ENCODE measurements at places on chromosomes 12 and 14. TPM values are rescaled to one million over a fixed set of nuclear protein-coding genes. Genes with fewer than 3 reads are reported as not detected.

The NGB gene
- not detected for polyA plus RNA-seq

The ACRBP gene
- polyA plus RNA-seq, result 7.7 TPM

The ACADS gene
- polyA plus RNA-seq, result 25.5 TPM

The TBX3 gene
- 74.4 TPM for polyA plus RNA-seq

The RBM25 gene
- polyA plus RNA-seq, result 188 TPM

DNA sequence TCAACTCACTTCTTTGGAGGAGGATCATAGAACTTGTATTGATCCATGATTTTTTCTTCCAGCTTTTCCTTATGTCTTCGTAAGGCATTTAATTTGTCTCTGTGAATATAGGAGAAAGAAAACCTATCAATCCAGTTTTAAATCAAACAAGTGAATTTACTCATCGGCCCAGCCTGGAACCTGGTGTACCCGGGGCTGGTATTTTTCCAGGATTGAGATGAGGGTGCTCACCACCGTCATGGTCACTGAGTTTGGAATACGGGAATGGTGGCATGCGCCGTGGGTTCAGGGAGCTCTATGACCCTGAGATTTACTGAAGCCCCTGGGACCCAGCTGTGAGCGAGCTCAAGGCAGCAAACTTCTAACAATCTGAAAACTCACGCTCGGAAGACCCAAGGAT is 46.5 kb upstream of the GPR68 start:
- DNase-seq, result no peak

GRCh38 chr12:24997496-24997895 is 48.6 kb upstream of the BCAT1 start:
- DNase-seq, result no peak

- no peak for DNase-seq
Measured at GRCh38 chr12:85626001-85626783, 210.0 kb downstream of the RASSF9 start.

GRCh38 chr14:56195704-56196103 is 77.5 kb downstream of the PELI2 start:
- DNase-seq, result no peak

- DNase-seq, result no peak
Measured at GRCh38 chr14:33377596-33378390, 439.1 kb downstream of the NPAS3 start.

DNA sequence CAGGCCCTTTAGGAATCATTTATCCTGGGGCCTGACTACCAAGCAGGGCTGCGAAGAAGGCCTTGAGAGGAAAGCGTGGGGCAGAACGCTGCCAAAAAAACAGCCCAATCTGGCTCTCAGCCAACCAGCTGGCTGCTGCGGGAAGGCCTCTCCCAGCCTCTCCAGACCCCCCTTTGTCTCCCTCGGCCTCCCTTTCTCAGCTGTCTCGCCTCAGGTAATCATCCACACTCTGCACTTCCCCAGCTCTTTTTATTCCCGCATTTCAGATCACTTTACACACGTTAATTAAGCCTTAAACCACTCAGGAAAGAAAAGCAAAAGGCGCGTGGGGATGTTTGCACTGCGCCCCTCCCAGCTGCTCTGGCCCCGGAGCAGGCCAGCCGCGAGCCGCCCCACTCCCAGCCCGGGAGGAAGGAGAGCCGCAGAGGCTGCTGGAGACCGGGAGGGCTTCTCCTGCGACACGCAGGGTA is 208.2 kb upstream of the FOXN3 start:
- peak; percentile 43 for DNase-seq

DNA sequence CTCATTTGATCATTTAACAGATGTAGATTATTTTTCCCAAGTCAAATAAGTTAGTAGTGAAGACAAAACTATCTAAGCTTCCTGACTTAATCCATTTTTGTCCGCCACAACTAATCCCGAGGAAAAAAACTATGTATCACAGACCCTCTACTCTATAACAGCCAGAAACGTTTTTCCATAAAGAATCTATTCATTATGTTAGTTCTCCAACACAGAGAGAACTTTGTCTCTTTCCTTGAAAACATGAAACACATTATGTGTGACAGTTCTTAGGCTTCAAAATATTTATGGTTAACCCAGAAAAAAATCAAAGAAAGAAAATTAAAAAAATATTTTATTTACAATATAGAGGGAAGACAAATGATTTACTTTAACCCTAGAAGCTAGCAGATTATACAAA is 100.1 kb downstream of the PLEKHG7 start:
- DNase-seq, result no peak

DNA sequence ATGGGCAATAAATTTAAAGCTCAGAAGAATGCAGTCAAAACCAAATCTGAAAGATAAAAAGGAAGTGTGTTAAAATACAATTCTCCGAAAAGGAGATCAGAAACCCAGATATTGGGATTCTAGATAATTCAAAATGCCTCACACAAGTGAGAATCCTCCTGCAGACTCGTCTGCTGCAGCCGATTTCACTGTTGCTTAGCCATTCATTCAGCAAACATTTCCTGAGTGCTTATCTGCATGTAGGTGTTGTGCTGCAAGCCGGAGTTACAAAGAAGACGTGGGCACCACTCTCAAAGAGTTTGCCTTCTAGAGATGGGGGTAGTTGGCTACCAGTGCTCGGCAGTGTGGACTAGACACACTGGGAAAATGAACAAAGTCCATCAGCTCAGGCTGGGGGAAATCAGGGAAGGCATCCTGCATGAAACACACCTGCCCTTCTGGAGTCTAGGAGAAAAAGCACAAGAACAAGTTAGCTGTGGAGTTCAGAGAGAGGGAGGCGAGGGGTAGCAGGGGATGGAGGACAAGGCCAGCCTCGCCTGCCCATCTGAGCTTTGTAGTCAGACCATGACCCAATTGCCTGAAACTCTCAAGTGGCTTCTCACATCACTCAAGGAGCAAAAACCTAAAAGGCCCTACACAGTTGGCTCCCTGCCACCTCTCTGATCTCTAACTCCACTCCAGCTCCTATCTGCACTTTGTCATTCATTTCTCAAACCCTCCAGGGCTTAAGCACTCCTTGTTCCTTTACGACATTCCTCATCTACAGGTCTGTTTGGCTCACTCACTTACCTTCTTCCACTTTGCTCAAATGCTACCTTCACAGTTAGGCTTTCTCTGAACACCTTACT is 310.0 kb upstream of the DDHD1 start:
- DNase-seq, result no peak

DNA sequence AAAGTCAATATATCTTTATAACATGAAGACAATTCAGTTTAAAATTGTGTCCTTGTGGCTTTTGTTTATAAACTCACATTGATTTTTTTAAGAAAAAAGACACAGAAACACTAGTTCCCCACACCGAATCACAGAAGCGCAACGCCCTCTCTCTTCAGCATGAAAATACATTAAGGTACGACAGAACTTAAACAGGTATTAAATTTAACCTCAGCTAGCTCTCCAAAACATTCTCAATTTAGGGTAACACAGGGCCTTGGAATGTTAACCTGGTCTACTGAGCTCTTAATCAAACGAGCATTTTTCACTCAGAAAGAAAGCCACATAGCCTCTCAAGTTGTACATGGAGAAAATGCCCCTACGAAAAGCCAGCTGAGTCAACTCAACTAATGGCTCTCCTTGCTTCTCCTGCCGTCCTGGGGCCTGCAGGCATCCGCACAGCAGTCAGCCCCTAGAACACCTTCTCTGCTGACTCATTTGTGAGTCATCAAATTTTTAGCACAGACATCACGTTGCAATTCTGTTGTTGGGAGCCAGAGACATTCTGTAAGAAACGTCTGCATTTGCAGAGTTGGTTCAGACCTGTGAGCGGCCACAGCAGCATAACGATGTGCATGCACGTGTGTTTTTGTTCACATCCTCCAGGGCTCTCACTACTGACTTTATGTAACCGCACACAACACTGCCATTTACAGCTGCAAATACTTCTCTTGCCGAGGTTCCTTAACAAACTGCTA is 141.6 kb downstream of the ITPR2 start:
- peak; percentile 39 for DNase-seq

DNA sequence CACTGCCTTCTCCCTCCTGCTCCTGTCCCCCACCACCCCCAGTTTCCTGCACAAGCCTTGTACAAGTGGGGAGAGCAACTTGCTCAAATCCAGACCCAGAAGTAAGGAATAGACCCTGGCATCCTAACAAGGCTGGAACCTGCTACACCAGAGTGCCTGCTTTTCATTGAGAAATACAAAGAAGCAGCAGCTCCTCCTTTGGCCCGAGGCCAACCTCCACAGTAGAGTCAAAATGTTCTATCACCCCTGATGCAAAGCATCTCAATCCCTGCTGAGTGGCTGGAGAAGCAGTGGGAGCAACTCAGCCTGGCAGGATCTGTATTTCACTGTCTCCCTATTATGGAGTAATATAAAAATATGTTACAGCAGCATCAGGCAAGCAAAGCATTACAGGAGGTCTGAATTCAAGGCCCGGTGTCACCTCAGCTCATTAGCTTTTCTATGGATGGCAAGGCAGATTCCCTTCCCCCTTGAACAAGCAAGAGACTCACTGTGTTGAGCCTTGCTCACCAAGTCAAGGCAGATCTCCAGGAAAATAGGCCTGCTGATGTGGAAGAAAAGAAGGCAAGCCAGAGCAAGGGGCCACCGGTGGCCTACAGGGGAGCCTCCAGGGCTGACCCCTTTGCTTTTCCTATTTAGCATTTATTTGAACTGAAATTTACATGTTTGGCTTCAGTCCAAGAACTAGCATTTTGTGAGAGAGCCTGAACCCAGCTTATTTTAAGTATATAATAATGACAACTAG is 186.3 kb upstream of the EGLN3 start:
- DNase-seq, result no peak

- DNase-seq, result no peak
Measured at GRCh38 chr12:112891093-112892024, 15.4 kb upstream of the OAS1 start.
